ENCODE measurements at places on chromosomes 6 and 20. TPM values are rescaled to one million over a fixed set of nuclear protein-coding genes. Genes with fewer than 3 reads are reported as not detected.
A peak's percentile ranks its signal among the peaks of the same experiment; 100 is the strongest.

DNA sequence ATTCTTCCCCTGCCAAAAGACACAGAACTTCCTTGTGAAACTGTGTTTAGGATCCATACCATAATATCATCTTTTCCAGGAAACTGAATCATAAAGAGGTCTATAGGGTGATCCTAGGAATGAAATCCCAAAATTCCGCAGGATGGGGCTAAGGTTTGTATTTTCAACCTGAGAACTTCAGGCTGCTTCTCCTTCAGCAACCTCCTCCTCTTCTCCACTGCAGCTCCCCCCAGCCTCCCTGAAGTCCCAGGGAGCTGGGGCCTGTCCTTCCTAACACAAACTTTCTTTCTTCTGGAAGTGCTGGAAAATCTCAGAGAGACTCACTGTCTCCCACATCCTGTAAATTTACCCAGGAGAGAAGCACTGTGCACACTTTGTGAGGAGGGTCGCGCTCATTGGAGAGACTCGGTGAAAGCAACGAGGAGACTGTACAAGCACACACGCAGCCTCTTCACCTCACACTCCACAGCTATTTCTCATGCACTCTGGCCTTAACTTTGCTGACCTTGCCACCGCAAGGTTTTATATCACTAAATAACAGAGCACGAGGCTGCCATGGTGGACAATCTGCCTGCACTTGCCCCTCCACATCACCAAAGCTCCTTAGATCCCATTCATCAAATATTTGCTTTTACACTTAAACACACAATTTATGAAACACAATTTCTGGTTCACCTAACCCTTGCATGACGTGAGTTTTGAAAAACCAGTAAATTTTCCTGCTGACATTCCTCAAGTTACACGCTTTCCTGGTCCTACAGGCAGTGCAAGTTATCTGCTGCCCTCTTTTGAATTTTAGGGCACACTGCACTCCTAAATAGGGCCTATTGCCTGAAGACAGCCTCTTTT, 14.3 kb downstream of the ID4 start:
- DNase-seq: no peak
- no peak overlapping the region for H3K4me3 ChIP-seq
- no peaks in the 10 kb centered on the region for H3K4me1 ChIP-seq

CGAS gene
- total RNA-seq: 33.1 TPM

MPIG6B gene
- 0.71 TPM for total RNA-seq

NKAPL gene
- not detected for total RNA-seq

GRCh38 chr6:122008101-122008999, 391.1 kb upstream of the HSF2 start:
- H3K36me3 ChIP-seq: no peaks in the 10 kb centered on the region
- no peaks in the 10 kb centered on the region for H3K27me3 ChIP-seq
- no peak overlapping the region for H3K27ac ChIP-seq

- DNase-seq: no peak
- no peak overlapping the region for H3K4me3 ChIP-seq
- peaks cover 74% of the 10 kb centered on the region for H3K4me1 ChIP-seq
- no peak overlapping the region for H3K27ac ChIP-seq
These were observed 14.9 kb downstream of the NEDD9 start for GRCh38 chr6:11217360-11218101.

- no peak for DNase-seq
- H3K27me3 ChIP-seq: no peaks in the 10 kb centered on the region
- no peak overlapping the region for H3K4me3 ChIP-seq
These were observed 7.4 kb downstream of the LY86 start for GRCh38 chr6:6595952-6596351.

- peaks cover 2% of the 10 kb centered on the region for H3K27me3 ChIP-seq
- no peak overlapping the region for H3K27ac ChIP-seq
- no peaks in the 10 kb centered on the region for H3K4me1 ChIP-seq
These were observed 32.2 kb upstream of the CHD6 start for GRCh38 chr20:41650231-41650948.

DNA sequence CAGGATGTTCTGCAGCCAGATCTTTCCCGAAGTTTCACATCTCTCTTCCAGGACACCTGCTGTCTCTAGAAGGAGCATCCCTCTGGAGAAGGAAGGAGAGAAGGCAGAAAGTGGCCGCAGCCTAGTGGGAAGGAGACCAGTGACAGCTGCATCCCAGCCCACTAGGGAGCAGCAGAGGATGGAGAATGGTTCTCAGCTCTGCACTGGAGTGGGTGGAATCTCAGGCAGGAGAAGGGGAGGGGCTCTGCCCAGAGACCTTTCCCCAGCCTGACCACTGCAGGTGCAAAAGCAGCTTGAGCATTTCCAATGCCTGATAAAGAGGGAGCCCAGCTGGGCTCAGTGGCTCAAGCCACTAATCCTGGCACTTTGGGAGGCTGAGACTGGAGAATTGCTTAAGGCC, 32.3 kb downstream of the NCR2 start:
- peaks cover 4% of the 10 kb centered on the region for H3K36me3 ChIP-seq
- peak; percentile 22 for DNase-seq
- peaks cover 54% of the 10 kb centered on the region for H3K27me3 ChIP-seq
- H3K4me3 ChIP-seq: no peak overlapping the region
- peaks cover 26% of the 10 kb centered on the region for H3K4me1 ChIP-seq
- H3K27ac ChIP-seq: no peak overlapping the region

KCNK17 gene
- not detected for total RNA-seq

GRCh38 chr6:119323931-119324330, 25.6 kb downstream of the MAN1A1 start:
- peaks cover 22% of the 10 kb centered on the region for H3K36me3 ChIP-seq
- no peak overlapping the region for H3K27ac ChIP-seq
- H3K4me1 ChIP-seq: peaks cover 51% of the 10 kb centered on the region
- no peak for DNase-seq
- H3K4me3 ChIP-seq: no peak overlapping the region

DNA sequence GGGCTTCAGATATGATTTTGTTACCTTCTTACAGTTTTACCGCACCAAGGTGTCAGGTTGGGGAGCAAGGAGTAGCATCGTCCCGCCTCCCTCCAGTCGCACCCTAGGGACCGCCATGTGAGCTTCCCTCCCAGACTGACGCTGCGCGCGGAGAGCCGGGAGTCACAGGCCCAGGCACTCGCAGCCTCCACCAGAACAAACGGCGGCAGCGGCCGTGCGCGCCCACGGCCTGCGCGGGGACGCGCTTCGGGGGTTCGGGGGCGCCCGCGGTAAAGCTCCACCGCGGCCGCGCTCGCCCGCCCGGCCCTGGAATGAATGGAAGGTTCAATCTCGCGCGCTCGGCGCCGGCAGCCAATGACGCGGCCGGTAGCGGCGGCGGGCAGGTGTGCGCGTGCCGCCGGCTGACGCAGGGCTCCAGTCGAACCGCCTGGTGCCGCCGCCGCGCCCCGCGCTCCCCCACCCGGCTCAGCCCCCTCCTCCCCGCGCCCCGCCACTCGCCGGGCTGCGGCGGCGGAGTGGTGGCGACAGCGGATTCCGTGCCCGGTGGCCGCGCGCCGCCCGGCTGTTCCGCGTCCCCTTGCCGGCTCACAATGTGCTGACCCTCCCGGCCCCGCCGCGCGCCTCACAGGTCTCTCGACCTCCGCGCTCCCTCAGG, 16.5 kb upstream of the LIN28B start:
- DNase-seq: no peak
- peaks cover 32% of the 10 kb centered on the region for H3K27me3 ChIP-seq
- no peak overlapping the region for H3K27ac ChIP-seq
- peaks cover 10% of the 10 kb centered on the region for H3K4me1 ChIP-seq
- H3K4me3 ChIP-seq: no peak overlapping the region
- H3K36me3 ChIP-seq: peaks cover 9% of the 10 kb centered on the region

DNA sequence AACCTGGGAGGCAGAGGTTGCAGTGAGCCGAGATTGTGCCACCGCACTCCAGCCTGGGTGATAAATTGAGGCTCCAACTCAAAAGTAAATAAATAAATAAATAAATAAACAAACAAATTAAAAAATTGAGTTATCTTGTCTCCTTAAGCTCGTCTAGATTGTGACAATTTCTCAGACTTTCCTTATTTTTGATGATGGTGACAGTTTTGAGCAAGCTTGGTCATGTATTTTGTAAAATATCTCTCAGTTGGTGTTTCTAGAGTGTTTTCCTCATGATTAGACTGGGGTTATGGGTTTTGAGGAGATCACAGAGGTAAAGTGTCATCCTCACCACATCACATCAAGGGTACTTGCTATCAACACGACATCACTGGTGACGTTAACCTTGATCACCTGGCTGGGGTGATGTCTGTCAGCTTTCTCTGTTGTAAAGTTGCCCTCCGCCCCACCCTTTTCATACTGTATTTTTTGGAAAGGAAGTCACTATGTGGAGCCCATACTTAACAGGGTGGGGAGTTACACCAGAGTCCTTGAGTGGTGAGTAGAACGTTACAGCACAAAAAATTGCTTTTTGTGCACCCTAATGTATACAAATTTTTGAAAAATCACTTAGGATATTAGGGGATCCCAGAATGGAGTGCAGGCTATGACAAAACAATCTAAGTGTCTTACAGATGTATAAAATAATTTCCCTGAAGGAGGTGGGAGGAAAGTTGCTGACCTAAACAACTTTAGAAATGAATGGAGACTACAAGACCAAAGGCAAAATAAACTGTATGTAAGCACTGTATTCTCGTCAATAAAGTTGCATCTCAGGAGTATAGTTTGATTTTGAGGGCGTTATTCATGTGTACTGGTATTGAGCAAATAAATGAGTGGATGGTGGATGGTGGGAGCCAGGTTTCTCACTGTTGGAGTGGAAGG, 116.4 kb upstream of the SGK1 start:
- peaks cover 29% of the 10 kb centered on the region for H3K4me1 ChIP-seq
- no peaks in the 10 kb centered on the region for H3K36me3 ChIP-seq
- H3K4me3 ChIP-seq: no peak overlapping the region
- H3K27ac ChIP-seq: no peak overlapping the region
- H3K27me3 ChIP-seq: no peaks in the 10 kb centered on the region
- no peak for DNase-seq

DNA sequence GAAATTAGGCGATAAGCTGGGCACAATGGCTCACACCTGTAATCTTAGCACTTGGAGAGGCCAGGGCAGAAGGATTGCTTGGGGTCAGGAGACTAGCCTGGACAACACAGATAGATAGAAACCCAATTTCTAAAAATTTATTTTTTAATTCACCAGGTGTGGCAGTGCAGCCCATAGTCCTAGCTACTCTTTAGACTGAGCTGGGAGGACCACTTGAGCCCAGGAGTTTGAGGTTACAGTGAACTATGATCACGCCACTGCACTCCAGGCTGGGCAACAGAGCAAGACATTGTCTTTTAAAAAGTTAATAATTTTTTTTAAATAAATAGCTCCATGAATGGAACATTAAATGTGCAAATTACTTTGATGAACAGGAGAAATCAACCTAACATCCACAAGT, 8.2 kb downstream of the ZNF318 start:
- no peak for DNase-seq
- no peaks in the 10 kb centered on the region for H3K27me3 ChIP-seq
- no peaks in the 10 kb centered on the region for H3K4me1 ChIP-seq
- no peak overlapping the region for H3K27ac ChIP-seq

DNA sequence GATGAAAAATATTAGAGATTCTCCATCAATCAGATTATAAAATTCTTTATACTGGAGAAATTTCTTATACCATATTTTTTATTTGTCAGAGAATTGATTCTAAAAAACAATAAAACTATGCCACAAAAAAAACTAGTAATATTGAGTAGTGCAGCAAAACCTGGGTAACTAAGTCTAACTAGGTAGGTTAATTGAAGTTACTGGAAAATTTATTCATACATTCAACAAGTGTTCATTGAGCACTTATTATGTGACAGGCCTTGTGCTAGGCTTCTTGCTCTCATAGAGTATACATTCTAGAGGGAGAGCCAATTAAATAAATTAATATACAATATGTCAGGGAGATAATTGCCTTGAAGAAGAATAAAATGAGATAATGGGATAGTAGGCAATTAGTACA, 189.4 kb downstream of the EYA4 start:
- DNase-seq: no peak
- H3K36me3 ChIP-seq: no peaks in the 10 kb centered on the region
- no peak overlapping the region for H3K4me3 ChIP-seq
- H3K4me1 ChIP-seq: no peaks in the 10 kb centered on the region

GRCh38 chr6:110514818-110515217, 38.4 kb upstream of the SLC22A16 start:
- no peaks in the 10 kb centered on the region for H3K36me3 ChIP-seq
- peaks cover 18% of the 10 kb centered on the region for H3K27me3 ChIP-seq
- DNase-seq: no peak

GRCh38 chr6:109015176-109015575, 79.5 kb downstream of the SESN1 start:
- no peak overlapping the region for H3K27ac ChIP-seq
- no peaks in the 10 kb centered on the region for H3K27me3 ChIP-seq
- no peaks in the 10 kb centered on the region for H3K36me3 ChIP-seq
- H3K4me1 ChIP-seq: peaks cover 18% of the 10 kb centered on the region

GRCh38 chr6:168634541-168635328, 193.8 kb downstream of the SMOC2 start:
- H3K27me3 ChIP-seq: no peaks in the 10 kb centered on the region
- no peak for DNase-seq
- H3K4me3 ChIP-seq: no peak overlapping the region
- no peak overlapping the region for H3K27ac ChIP-seq
- H3K4me1 ChIP-seq: no peaks in the 10 kb centered on the region

DNA sequence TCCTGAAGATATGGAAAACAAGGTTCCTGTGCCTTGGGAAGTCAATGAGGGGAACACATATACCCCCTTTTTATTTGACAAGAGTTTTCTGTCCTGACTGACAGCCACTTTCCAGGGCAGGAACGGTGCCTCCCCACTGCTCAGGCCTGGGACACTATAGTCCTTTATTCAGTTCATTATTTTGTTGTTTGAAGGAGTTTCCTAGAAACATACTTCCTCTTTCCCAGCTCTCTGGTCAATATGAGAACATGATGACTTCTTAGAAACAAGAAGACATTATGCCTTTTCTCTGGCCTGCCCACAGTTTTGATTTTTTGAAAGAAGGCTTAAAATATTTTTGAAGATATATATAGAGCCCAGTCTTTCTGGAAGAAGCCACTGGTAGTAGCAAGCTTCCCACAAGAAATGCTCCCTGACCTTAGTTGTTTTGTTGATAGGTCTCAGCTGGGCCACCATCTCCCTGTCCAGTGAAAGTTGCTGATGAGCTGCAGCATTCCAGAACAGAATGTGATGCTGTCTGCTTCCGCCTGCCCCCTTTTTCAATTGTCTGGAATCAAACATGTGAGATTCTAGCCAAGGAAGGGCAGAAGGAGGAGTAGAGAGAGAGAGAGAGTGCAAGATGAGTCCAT, 350.0 kb upstream of the PRND start:
- H3K27ac ChIP-seq: no peak overlapping the region
- no peak overlapping the region for H3K4me3 ChIP-seq
- H3K36me3 ChIP-seq: peaks cover 29% of the 10 kb centered on the region
- H3K4me1 ChIP-seq: peaks cover 34% of the 10 kb centered on the region
- peaks cover 6% of the 10 kb centered on the region for H3K27me3 ChIP-seq
- DNase-seq: no peak

- no peak overlapping the region for H3K27ac ChIP-seq
- no peaks in the 10 kb centered on the region for H3K4me1 ChIP-seq
- H3K27me3 ChIP-seq: no peaks in the 10 kb centered on the region
- DNase-seq: no peak
- no peak overlapping the region for H3K4me3 ChIP-seq
These were observed 152.4 kb downstream of the COL9A1 start for GRCh38 chr6:70150521-70150920.

KCNK16 gene
- not detected for total RNA-seq

- DNase-seq: no peak
- H3K4me3 ChIP-seq: no peak overlapping the region
- no peaks in the 10 kb centered on the region for H3K36me3 ChIP-seq
- H3K27ac ChIP-seq: no peak overlapping the region
- peaks cover 15% of the 10 kb centered on the region for H3K27me3 ChIP-seq
These were observed 151.4 kb upstream of the LAMA2 start for GRCh38 chr6:128731249-128732165.

SEMG1 gene
- total RNA-seq: not detected
